ENCODE measurements at places on chromosomes 3 and 15. TPM values are rescaled to one million over a fixed set of nuclear protein-coding genes. Genes with fewer than 3 reads are reported as not detected.

The DCBLD2 gene
- 202 TPM for polyA plus RNA-seq

The TMF1 gene
- polyA plus RNA-seq, result 18.1 TPM

The RBMS3 gene
- polyA plus RNA-seq, result 33.4 TPM

The KLHL6 gene
- polyA plus RNA-seq, result not detected

The CAMK1 gene
- 28.7 TPM for polyA plus RNA-seq

The ROPN1 gene
- 0.29 TPM for polyA plus RNA-seq

The CPNE4 gene
- not detected for polyA plus RNA-seq

The KLF15 gene
- polyA plus RNA-seq, result 0.53 TPM

The RETNLB gene
- not detected for polyA plus RNA-seq

The ST3GAL6 gene
- 1.2 TPM for polyA plus RNA-seq

Measured in AG04450 (cell line).